ENCODE measurements at places on chromosomes 7 and 10.

DNA sequence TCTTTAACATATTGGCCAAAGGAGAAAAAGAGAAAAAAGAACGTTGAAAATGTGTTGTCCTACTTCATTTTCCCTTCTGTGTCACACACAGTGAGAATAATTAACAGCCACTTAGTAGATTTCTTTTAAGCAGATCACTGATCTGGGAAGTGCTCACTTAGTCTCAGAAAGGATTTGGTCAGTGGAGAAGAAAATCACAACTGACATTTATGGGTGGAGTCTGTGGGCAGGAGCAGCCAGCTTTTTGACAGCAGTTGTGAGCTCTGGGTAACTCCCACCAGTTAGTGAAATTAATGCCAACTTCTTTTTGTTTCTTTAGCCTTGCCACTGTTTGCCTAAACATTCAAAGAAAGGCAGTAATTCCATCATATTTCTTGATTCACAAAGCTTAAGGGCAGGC, 49.7 kb downstream of the CDK14 start:
- DNase-seq: no peak

DNA sequence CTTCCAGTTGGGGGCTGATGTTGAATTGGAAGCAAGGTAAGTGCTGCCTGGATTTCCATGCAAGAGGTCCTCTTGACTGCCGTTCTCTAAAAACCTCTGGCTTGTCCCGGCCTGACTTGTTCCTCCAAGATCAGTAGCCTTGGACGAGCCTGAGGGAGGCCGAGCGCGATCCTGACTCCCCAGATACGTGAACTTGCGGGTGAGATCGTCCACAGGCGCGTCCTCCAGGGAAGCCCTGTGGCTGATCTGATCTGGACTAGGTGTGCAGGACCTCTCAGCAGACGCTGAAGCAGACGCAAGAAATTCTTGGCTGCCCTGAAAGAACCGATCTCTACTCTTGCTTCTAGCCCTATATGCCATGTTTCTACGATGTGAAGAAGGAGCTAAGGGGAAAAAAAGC, 29.7 kb downstream of the ZC3HAV1 start:
- no peak for DNase-seq

DNA sequence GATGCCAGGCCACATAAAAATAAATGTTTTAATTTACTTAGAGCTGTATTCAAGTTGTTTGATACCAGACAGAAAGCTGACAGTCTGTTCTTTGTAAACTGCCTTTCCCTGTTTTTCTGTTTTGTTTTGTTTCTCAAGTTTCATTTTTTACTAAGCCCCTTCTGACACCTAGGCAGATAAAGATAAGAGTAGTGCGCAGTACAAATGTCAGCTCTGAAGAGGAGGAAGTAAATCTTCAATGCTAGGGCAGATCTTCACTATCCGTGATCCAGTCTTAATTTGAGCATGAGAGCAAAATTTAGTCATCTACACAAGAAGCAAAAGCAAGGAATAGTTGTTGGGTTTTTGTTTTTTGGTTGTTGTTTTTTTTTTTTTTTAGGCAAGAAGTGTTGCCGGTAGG, 27.3 kb downstream of the MTURN start:
- DNase-seq: no peak

DNA sequence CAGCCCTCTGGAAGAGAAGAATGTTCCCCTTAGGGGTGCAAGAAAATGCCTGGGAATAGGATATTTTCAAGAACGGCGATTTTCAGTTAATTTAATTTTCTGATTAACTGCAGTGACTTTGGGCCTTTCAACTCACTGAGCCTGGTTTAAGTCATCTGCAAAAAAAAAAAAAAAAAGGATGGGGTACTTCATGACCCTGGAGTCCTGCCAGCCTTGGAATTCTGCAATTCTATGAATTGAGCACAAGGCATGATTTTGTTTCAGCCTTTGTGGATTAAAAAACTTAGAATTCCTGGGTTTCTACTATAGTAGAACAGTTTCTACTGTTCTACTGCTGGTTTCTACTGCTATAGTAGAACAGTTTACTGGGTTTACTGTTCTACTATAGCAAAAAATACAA, 58.3 kb upstream of the CALD1 start:
- DNase-seq: no peak

DNA sequence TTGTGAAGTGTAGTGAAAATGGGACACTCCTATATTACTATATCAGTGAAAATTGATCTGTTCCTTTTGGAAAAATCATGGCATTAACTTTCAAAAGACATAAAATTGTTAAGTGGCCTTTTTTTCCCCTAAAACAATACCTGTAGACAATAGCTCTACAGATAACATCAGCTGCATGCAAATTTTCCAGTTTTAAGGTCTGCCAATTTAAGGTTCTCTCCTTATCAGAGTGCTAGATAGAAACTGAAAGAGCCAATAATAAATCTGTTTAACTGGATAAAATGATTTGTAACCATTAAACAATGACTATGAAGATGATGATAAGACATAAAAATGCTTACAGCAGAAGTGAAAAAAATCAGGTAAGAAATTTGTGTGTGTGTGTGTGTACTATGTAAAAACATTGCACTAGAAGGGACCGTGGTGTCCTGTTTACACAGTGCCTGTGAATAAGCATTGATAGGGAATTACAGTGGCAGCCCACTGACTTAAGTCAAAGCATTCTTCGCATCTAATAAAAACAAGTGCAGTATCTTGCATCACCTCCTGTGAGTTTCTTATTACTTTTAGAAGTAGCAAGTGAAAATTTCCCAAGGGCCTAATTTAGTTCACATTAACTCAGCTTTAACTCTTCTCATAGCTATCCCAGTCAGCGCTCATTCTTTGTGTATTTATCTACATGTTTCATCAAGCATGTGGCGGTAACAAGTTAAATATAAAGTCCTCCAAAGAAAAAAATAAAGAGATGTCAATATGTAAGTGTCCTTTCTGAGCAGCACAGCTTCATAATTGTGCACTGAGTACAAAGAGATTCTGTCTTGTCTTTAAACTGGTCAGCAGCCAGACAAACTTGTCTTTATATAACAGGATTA, 261.9 kb downstream of the ARL4A start:
- DNase-seq: no peak

DNA sequence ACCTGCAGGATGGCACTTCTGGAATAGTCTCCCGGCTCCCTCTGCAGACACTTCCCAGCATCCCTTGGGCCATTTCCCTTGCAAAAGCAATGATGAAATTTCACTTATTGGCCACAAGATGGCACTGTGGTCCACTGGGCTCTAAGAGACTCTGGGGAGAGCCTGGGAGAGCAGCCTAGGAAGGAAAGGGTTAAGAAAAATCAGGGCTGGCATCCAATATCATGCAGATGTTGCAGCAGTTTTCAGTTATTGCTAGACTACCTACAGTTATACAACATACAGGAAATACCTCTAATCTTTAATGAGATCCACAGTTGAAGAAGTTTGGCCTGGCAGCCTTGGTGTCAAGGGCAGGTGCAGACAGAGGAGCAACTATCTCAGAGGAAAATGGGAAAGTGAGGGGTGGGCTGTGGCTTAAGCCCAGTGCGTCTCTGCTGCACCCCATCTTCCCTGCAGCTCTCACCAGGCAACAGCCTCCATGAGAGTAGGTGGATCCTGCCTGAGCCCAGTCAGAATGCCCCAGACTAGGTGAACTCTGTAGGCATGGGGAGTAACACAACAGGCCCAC, 100.2 kb upstream of the PRSS58 start:
- DNase-seq: no peak

GRCh38 chr10:55351431-55351830, 550.4 kb upstream of the PCDH15 start:
- DNase-seq: no peak

GRCh38 chr10:61302124-61302523, 151.1 kb downstream of the TMEM26 start:
- no peak for DNase-seq

GRCh38 chr7:143043391-143043790, 8.8 kb upstream of the OR6V1 start:
- no peak for DNase-seq

DNA sequence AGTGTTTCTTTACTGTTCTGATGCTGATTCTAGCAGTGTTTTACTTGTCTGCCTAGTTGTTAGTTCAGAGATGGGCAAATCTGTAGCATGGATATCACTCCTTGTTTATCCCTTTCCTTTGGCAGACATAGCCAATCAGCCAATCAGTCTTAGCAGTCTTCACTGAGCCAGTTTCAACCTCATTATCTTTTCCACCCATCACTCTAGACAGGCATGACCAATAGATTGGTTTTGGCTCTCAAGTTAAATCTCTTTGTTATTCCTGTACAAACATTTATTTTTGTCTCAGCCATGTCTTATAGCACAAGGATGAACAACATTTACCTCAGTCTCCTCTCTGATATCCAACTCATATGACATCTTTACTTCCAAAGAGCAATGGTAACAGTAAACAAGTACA, 109.5 kb downstream of the PRKG1 start:
- no peak for DNase-seq

DNA sequence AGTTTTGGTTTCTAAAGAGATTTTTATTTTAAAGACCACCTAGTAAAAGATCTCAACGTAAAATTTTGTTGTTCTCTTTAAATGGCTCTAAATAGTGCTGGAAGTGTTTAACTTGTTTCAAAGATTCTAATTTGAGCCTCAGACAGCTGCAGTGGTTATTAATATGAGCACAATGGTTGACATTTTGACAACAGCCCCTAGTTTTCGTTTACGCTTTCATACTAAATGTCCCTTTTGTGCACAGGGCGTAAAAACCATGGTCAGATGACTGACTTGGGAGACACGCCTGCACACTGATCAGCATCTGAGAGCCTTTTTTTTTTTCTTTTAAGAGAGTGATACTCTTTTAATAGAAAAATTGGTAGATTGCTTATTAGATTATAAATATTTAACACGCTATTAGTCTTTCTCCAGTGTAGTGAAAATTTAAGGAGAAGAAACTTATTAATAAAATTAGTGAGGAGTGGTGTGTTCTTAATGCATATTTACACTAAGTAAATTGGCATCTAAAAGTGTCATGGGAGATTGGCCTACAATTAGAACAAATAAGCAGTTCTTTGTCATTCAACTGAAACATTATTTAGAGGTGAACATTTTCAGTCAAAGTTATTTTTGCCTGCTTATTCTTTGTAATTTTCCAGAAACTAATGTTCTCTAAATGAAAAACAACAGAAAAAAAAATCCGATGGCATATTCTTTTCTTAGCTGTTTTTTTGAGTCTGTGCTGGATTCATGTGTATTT, 182.8 kb upstream of the PHYHIPL start:
- DNase-seq: no peak

GRCh38 chr10:36496758-36497157, 628.6 kb upstream of the ANKRD30A start:
- no peak for DNase-seq

DNA sequence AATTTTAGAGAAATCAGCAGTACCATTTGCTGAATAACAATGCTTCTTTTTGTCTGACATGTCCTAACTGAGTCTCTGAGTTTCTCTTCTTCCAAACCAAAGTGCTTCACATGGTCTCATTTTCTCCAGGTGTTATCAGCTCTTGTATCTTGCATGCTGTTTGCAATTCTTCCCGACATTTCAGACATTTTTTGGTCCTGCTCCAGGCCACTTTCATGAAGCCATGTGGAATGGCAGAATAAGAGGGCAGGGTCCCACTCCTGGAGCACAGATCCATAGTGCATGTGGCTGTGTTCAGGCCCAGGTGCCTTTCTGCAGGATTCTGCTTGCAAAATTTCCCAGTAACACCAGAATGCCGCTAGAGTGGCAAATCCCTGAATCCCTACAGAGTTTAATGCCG, 916.2 kb downstream of the NXPH1 start:
- DNase-seq: no peak

DNA sequence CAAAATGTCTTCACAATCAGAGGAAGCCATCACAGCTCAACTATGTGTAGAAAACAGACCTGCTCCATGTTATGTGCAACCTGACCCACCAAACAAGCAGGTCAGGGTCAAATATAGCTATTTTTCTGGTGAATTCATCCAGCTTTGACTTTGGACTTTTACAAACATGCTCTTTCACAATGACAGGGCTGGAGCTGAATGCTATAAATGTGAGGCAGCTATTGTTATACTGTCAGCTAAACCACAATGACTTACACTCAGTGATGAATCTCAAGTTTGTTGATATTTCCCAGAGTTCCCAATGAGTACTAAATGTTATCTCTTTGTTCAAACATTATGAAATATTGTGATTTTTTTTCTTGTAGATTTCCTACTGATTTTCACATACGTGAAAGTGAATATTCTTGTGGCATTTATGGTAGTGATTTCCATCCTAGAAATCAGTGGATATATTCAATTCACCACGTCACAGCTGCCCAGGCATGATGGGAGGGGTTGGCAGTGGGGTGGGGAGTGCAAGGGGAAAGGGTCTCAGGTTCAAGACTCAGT, 2.5 kb upstream of the ITIH2 start:
- DNase-seq: no peak

DNA sequence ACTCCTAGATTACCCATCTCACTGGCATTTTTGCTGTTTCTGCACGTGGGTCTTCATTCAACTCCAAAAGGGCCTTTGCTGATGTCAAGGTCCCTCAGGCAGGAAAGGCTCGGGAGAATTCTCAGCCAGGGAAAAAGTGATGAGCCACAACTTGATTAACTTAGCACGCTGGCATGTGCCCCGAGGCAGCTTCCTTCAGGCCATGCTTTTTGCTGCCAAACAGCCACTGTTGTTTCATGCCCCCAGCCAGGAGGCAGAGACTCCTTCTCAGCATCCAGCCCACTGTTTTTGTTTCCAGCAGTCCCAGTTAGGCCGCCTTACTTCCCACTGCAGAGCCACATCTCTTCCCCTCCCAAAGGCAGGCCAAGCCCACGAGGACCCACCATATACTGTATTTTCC, 266.5 kb upstream of the YAE1 start:
- no peak for DNase-seq

- no peak for DNase-seq
Measured at GRCh38 chr7:113918946-113919345, at the start of gene PPP1R3A. PPP1R3A (minus strand) TSS chr7:113919009; CDS start chr7:113918996, 13 bp downstream.

DNA sequence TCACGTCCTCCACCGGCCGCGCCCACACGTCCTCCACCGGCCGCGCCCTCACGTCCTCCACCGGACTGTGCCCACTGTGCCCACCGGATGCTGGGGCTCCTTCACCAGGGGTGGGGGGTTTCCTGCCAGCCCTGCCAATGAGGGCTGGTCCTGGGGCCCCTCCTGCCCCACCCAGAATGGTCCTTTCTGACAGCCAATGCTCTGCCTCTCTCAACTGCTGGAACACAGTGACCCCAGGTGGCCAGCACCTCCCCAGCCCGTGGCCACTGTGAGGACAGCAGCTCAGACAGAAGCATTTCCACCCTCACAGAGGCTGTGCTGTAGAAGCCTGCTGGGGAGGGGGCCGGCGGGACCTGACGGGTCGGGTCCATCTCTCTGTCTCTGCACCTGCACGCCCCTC, 90.1 kb upstream of the DNAAF5 start:
- no peak for DNase-seq
